Activated CD4-positive, CD25-positive, alpha-beta regulatory T cell (primary cell): ENCODE measurements at places on chromosomes 2 and 18.

- no peak for DNase-seq
Observed at GRCh38 chr18:12933327-12933726, 14.5 kb upstream of the SEH1L start.

GRCh38 chr2:174572556-174572955, 25.0 kb downstream of the WIPF1 start:
- DNase-seq, result no peak

- no peak for DNase-seq
Observed at GRCh38 chr2:162234620-162235462, 8.4 kb downstream of the FAP start.

DNA sequence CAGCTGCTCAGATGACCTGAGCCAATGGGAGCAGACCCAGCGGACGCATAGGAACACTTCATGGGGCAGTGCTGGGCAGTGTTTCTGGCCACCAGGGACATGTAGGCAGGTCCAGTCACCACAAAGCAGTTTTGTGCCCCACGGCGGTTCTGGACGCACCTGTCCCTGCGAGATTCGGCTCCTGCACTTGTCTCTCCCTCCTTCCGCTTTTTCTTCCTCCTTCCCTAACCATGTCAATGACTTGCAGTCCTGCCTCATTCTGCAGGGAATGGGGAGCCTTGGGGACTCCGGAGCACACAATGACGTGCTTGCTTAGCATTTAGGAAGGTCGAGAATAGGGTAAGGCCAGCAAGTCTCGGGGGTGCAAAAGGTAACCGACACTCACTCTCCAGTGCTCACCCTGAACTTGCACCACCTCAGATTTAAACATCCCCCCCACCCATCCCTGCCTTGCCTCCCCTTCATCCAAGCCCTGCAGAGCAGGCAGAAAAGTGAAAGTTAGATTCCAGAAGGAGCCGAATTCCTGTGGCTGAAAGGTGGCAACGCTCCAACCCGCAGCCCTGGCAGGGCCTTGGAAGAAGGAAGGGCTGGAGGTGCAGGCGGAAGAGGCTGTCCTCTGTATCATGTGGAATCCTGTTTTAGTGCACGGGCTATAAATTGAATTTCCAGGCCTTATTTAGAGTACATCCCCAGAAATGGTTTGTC, 40.5 kb upstream of the ATG16L1 start:
- DNase-seq, result no peak

- DNase-seq, result no peak
Observed at GRCh38 chr18:29969876-29970275, 1072.7 kb downstream of the DSC3 start.

GRCh38 chr2:207091928-207092327, 73.8 kb downstream of the KLF7 start:
- DNase-seq, result no peak

DNA sequence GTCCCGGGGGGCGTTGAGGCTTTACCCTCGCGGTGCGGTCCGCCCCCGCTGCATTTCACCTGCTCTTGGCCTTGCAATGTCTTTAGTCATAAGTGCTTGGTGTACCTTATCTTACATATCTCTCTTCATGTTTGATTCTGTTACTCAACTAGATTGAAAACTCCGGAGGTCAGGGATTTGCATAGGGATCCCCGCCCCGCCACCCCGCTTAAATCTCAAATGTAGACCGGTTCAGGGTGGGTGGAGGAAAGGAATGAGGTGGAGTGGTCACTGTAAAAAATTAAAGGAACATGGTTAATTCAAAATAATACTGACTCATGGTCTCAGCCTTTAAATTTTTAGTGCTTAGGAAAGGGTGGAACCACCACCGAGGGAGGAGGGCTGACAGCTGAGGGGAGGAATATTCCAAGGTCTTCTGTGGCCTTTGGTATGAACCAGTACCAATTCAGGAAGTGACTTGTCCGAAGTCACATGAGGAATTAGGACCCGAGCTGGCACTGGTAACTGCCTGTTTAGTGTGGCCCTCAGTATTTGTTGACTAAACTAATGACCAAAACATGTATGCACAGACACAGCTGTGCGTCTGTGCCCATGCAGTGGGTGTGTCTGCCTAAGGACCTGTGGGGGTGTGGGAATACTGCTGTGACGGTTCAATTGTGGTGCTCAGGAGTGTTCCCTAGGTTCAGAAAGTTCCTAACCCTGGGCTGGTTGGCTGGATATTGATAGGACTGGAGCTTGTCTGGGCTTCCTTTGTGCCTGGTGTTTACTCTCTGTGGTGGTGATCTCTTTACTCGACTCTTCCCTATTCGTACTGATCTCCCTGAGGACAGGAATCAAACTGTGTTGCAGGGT, 1.0 kb downstream of the PLEKHB2 start:
- no peak for DNase-seq
